BJ (cell line): ENCODE measurements at places on chromosomes 2 and 18.
A peak's percentile ranks its signal among the peaks of the same experiment; 100 is the strongest.

DNA sequence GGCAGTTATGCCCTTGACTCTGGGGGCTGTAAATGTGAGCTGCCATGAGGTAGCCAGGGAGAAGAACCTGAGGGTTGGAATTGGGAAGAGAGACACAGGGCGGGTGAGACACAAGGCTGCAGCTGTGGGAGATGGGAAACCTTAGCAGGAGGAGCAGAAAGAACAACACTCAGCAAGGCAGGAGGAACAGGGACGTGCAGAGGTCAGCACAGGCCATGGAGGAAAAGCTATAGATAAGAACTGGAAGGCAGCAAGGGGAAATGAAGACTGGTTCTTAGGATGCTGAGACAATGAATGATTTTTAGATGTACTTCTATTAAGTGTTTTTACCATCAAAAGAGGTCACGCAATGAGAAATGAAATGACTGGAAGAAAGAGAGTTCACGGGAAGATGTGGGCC lies 80.2 kb downstream of the USP40 start:
- DNase-seq = no peak

DNA sequence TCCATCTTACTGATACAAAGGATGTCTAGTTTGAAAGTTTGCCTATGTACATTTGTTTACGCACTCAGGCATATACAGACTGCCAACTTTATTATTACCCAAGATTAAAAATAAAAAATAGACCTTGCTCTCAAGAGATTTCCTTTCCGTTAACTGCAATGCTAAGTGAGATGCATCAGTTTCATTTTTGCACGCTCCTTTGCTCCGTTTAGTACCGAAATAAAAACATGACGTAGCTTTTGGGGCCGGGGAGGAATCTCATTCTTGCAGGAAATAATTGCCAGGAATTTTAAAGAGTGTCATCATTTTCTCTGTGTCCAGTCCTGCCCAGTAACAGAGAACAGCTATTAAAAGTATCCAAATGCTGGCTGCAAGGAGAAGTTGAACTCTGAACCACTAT lies 169.5 kb downstream of the SLC8A1 start:
- peak; percentile 53 for DNase-seq

- peak; percentile 57 for DNase-seq
Measured at GRCh38 chr2:218375212-218375611, 6.9 kb upstream of the SLC11A1 start.

DNA sequence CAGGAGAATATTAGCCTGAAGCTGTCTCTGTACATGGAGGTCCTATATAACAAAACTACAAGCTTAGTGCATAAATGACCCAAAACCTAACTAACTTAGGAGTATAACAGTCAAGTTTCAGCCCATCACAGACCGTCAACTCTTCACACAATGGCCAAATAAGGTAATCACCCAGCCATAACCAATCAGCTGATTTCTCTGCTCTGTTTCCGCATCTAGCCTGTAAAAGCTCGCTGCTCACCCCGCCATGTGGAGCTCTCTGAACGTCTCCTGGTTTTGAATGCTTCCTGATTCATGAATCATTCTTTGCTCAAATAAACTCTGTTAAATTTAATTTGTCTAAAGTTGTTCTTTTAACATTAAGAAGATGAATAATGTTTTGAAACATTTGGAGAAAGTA lies 593.6 kb downstream of the TMX3 start:
- DNase-seq = no peak

DNA sequence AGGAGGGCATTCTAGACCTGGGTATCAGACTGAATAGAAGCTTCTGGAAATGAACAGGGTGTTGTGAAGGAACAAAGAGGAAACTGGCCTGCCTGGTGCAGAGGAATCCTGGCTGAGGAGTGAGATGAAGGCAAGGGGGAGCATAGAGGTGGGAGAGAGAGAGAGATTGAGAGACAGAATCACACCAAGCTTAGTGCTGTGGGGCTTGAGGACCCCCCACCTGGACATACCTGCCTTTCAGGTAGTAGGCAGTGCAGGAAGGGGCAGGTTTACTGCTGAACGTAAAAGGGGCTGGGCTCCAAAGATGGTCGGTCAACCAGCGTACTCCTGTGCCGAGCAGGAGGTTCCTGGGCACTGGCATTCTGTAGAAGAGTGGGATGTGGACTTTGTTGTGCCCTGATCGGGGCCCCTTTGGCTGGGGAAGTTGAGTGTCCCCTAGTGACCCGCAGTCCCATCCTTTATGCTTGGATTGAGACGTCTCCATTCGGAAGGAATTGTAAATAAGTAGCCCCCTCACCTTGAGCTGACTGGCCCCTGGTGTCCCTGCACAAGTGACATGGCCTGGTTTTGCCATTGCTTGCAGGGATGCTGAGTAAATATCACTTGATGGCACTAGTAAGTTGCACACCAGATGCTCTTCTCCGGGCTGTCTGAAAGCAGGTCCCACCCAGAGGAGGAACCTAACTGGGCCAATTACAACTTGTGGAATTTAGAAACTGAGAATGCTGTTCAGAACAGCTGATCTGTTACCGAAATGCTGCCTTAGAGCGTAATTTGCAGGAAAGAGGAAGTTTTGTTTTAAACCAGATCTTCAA lies 1.4 kb downstream of the UBE2F start:
- DNase-seq = peak; percentile 58

DNA sequence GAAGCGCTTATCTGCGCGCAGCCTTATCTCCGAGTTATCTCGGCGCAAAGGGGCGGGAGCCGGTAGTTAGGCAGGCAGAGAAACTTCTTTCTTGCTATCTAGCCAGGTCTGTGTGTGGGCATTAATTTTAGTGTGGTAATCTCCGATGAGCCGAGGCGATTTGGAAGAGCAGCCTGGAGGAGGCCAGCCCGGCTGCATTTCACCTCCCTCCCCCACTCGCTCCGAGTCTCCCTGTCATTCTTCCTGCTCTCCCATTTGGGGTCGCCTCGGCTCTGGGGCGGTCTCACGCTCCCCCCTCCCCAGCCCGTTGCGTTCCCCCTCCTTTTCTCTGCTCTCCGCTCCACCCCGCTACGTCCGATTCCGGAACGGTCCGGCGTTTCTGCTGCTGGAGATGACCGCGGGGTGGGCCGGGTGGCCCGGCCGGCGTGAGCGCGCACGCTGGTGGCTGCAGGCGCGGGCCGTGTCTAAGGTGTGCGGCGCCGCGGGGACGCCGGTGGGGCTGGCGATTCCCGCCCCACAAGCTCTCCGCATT lies 566 bp downstream of the GATA6 start:
- DNase-seq = no peak

DNA sequence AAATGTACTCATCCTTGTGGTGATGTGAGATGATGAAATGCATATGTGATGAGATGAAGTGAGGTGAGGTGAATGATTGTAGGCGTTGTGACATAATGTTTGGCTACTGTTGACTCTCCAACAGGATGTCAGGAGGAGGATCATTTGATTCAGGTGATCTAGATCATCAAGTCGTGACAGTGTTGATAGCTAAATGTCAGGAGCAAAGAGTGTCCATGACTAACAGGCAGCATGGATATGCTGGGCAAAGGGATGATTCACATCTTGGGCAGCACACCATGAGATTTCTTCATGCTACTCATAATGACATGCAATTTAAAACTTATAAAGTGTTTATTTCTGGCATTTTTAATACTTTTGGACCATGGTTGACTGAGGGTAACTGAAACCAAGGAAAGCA lies 40.2 kb upstream of the UBXN4 start:
- peak; percentile 28 for DNase-seq

GRCh38 chr2:230347659-230348305 lies 20.8 kb downstream of the SP140L start:
- no peak for DNase-seq

- DNase-seq = no peak
Measured at GRCh38 chr2:30222636-30223360, 8.5 kb upstream of the LBH start.

- DNase-seq = no peak
Measured at GRCh38 chr2:230170532-230170931, 49.3 kb downstream of the SP110 start.

- no peak for DNase-seq
Measured at GRCh38 chr2:210611466-210611865, 55.1 kb downstream of the CPS1 start.

GRCh38 chr2:157759855-157760254 lies 116.3 kb downstream of the ACVR1 start:
- DNase-seq = no peak

- no peak for DNase-seq
Measured at GRCh38 chr2:239816576-239817467, 208.3 kb downstream of the NDUFA10 start.

DNA sequence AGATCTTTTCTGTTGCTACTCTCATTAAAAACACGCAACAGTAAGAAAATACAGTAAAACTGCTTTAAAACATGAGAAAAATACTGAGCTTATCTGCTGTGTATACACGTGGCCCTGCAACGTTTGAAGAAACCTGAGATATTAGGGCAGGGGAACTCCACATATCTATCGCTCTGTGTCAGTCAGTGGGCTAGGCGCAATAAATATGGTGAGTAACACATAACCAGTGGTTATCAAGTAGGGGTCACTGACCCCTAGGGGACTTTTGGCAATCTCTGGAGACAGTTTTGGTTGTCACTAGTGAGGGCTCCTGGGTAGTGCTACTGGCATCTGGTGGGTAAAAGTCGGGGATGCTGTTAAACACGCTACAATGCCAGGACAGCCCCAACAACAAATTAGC lies 14.9 kb downstream of the STAT1 start:
- no peak for DNase-seq

- DNase-seq = no peak
Measured at GRCh38 chr2:192030289-192030688, 164.4 kb downstream of the TMEFF2 start.
